ENCODE measurements at places on chromosomes 7 and 10. TPM values are rescaled to one million over a fixed set of nuclear protein-coding genes. Genes with fewer than 3 reads are reported as not detected.

DNA sequence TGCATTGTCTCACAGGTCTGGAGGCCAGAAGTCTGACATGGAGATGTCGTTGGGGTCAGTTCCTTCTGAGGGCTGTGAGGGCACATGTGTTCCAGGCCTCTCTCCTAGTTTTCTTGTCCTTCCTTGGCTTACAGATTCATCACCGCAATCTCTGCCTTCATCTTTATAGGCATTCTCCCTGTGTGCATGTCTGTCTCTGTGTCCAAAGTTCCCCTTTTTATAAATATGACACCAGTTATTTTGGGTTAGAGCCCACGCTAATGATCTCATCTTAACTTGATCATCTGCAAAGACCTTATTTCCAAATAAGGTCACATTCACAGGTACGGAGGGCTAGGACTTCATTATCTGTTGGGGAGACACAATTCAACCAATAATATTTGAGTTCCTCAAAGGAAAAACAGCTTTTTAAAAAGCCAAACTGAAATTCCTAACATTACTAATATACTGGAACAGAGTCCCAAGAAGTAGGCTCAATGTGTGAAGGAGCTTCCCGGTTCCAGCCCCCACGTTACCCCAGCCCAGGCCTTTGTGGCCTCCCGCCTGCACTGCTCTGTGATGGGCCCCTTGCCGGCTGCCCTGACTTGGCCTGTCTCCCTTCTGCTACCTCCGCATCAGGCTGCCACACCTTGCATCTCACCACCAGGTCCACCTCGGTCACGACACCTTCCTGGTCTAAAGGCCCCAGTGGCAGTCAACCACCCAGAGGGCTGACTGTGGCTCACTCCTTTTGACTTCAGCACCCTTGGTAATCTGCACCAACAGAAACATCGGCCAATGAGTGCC lies 142.7 kb downstream of the KCNMA1 start:
- H3K27me3 ChIP-seq, result no peaks in the 10 kb centered on the region
- H3K36me3 ChIP-seq, result no peaks in the 10 kb centered on the region
- no peak for DNase-seq
- no peak overlapping the region for H3K4me3 ChIP-seq

DNA sequence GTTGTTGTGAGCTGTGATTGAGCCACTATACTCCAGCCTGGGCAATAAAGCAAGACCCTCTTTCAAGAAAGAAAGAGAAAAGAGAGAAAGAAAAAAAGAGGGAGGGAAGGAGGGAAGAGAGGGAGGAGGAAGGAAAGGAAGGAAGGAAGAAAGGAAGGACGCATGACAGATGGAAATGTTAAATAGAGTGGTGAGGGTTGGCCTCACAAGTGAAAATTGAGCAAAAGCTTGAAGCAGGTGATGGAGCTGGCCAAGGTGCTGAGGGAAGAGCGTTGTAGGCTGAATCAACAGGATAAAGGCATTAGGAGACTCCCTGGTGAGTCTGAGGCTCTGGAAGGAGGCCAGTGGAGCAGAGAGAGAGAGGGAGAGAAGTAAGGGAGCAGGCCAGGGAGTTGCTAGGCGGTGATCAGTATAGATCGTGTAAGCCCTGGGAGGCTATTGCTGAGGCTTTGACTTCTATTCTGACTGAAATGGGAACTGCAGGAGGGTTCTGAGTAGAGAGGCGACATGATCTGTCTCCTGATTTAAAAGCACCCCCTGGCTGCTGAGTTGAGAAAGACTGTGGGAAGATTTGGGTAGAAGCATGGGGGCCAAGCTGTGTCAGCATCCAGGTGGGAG lies 26.5 kb upstream of the TMEM248 start:
- peak; percentile 18 for DNase-seq
- H3K27me3 ChIP-seq, result no peaks in the 10 kb centered on the region
- no peaks in the 10 kb centered on the region for H3K4me1 ChIP-seq
- no peak overlapping the region for H3K27ac ChIP-seq

- peaks cover 2% of the 10 kb centered on the region for H3K27me3 ChIP-seq
- no peaks in the 10 kb centered on the region for H3K4me1 ChIP-seq
- no peak overlapping the region for H3K4me3 ChIP-seq
These were observed 45.8 kb downstream of the PRR15 start for GRCh38 chr7:29609162-29610037.

GRCh38 chr7:116940689-116941370 lies 12.5 kb upstream of the ST7 start:
- H3K36me3 ChIP-seq, result no peaks in the 10 kb centered on the region
- no peak overlapping the region for H3K27ac ChIP-seq
- DNase-seq, result no peak

GRCh38 chr10:44850356-44850934 lies 60.7 kb upstream of the TMEM72 start:
- no peaks in the 10 kb centered on the region for H3K36me3 ChIP-seq
- DNase-seq, result no peak
- no peaks in the 10 kb centered on the region for H3K4me1 ChIP-seq
- H3K27me3 ChIP-seq, result no peaks in the 10 kb centered on the region
- no peak overlapping the region for H3K27ac ChIP-seq

DNA sequence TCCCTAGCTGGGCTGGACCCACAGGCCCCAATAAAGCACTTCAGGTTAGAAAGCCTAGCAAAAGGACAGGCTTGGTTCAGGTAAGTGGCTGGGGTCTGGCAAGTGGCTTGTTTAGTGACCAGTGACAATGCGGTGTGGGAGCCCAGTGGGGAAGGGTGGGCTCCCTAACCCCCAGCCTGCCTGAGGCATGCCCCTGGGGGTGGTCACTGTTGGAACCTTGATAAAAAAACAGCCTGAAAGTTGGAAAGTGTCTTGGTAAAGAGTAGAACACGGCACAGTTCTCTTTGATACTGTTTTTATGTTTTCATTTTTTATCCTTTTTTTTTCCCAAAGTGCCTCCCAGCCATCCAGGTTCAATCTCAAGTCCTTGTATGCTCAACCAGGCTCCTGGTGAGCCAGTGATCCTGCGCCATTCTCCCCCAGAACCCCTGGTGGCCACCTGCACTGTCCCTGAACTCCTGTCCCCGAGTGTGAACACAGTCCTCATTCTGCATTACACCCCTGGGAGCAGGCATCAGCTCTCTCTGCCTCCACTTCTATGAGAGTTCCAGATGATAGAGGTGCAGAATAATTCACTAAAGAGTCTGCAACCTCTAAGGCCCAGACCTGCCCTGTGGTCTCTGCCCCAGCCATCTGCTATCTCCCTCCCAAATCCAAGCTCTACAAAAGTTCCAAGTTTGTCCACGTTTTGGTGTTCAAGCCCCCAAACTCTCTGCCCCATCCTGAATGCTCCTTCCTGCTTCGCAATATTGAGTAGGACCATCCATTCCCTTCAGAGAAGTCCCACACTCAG lies 15.0 kb upstream of the CXCL12 start:
- no peak overlapping the region for H3K4me3 ChIP-seq
- H3K27me3 ChIP-seq, result peaks cover 5% of the 10 kb centered on the region
- no peaks in the 10 kb centered on the region for H3K36me3 ChIP-seq
- H3K27ac ChIP-seq, result no peak overlapping the region

DNA sequence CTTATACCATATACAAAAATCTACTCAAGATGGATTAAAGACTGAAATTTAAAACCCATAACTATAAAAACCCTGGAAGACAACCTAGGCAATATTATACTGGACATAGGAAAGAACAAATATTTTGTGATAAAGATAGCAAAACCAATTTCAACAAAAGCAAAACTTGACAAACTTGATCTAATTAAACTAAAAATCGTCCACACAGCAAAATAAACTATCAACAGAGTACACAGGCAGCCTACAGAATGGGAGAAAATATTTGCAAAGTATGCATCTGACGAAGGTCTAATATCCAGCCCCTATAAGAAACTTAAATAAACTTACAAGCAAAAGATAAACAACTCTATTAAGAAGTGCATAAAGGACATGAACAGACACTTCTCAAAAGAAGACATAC lies 240.1 kb downstream of the HGF start:
- H3K27ac ChIP-seq, result no peak overlapping the region
- no peaks in the 10 kb centered on the region for H3K36me3 ChIP-seq
- no peaks in the 10 kb centered on the region for H3K27me3 ChIP-seq

GRCh38 chr10:15211464-15211979 lies 43.0 kb upstream of the NMT2 start:
- DNase-seq, result peak; percentile 19
- H3K36me3 ChIP-seq, result peaks cover 12% of the 10 kb centered on the region
- peaks cover 47% of the 10 kb centered on the region for H3K4me1 ChIP-seq
- H3K4me3 ChIP-seq, result no peak overlapping the region
- no peak overlapping the region for H3K27ac ChIP-seq

DNA sequence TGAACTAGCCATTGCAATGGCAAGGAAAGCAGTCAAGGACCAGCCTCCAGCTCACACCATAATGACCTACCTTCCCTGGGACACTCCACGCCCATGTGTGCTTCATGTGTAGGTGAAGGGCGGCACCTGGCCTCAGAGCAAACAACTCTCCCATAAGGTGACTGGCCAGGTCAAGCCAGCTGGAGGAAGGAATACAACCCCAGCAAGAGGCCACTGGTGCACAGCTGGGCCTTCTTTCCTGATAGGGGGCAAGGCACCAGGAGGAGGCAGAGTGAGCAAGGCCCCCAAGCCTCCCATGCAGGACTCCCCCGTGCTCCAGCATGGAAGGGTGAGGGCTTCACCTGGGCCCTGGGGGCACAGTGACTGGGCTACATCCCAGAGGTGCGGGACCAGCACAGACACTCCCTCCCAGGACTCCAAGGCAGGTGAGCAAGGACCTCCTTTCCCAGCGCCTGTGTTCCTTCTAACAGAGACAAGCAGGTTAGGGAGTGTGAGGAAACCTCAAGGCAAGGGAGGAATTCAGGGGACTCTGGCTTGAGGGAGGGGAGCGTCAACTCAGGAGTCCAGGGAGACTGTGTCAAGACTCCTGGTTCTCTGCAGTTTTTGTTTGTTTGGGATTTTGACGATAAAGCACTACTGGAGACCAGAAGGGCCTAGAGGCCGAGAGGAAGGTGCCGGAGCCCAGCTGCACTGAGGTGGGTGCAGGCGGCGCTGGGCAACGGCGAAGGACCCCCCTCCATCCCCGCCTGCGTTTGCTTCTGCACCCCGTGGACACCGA lies 1.7 kb downstream of the PTPRN2 start:
- no peak overlapping the region for H3K27ac ChIP-seq
- H3K36me3 ChIP-seq, result no peaks in the 10 kb centered on the region
- no peak for DNase-seq
- H3K27me3 ChIP-seq, result peaks cover 56% of the 10 kb centered on the region

DNA sequence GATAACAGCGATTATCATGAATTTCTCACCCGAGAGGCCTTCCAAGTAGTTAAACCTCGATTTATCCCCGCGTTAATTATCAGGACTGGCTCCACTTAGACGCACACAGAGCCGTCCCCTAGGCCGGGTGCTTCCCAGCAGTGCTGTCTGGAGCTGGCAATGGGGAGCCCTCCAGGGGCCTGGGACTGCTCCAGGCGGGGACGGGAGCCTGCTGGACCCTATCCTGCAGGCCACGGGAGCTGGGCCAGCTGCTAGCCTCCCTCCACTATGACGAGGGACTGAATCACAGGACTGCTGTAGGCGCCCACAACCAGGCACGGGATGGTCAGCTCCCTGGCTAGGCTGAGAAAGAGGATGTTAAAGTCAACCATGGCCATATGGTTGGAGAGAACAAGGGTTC lies 229.1 kb downstream of the ELFN1 start:
- H3K4me3 ChIP-seq, result no peak overlapping the region
- DNase-seq, result no peak
- H3K4me1 ChIP-seq, result no peaks in the 10 kb centered on the region
- no peak overlapping the region for H3K27ac ChIP-seq
- H3K27me3 ChIP-seq, result no peaks in the 10 kb centered on the region

- peaks cover 8% of the 10 kb centered on the region for H3K27me3 ChIP-seq
- no peak overlapping the region for H3K4me3 ChIP-seq
- H3K4me1 ChIP-seq, result no peaks in the 10 kb centered on the region
- H3K27ac ChIP-seq, result no peak overlapping the region
- no peak for DNase-seq
These were observed 37.8 kb upstream of the HIBADH start for GRCh38 chr7:27700501-27700900.

DNA sequence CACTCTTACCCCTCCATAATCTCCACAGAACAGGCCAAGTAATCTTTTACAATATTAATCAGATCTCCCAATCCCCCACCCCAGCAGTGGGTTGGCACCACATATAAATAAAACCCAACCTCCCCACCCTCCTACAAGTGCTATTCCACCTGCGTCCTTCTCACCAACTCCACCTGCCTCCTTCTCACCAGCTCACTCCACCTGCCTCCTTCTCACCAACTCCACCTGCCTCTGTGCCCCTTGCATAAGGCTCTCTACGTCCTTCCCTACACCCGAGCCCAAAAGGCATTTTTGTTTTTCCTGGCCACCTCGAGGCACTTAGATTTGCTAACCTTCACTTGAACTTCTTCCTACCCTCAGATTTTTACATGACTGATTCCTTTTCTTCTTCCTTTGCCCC lies 89.7 kb downstream of the ATE1 start:
- no peak overlapping the region for H3K27ac ChIP-seq
- DNase-seq, result no peak
- peaks cover 21% of the 10 kb centered on the region for H3K36me3 ChIP-seq
- H3K27me3 ChIP-seq, result no peaks in the 10 kb centered on the region
- peaks cover 3% of the 10 kb centered on the region for H3K4me1 ChIP-seq

DNA sequence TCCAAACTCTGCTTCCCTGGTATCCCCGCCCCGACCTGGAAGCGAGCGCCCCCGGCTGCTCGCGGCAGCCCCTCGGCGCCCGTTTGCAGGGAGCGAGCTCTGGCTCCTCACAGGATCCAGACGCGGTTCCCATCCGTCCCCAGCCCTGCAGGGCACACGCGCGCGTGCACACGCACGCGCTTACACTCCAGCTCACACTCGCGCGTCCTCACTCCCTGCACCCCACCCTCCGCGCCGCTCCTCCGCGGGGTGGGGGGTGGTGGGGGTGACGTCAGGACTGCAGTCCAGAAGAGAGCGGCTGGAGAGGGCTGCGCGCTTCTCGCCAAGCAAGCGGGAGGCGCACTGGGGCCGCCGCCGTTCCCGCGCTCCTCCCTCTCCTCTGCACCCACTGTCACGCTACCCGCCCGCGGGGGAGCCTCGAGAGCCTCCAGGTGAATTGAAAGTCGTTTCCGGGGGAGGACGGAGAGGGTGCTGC lies 255.6 kb downstream of the OTUD1 start:
- H3K27ac ChIP-seq, result no peak overlapping the region
- peaks cover 25% of the 10 kb centered on the region for H3K4me1 ChIP-seq
- H3K27me3 ChIP-seq, result peaks cover 60% of the 10 kb centered on the region

- no peaks in the 10 kb centered on the region for H3K4me1 ChIP-seq
- no peak overlapping the region for H3K4me3 ChIP-seq
- no peak overlapping the region for H3K27ac ChIP-seq
- no peak for DNase-seq
- peaks cover 5% of the 10 kb centered on the region for H3K27me3 ChIP-seq
- no peaks in the 10 kb centered on the region for H3K36me3 ChIP-seq
These were observed 331.7 kb downstream of the KCNMA1 start for GRCh38 chr10:77305650-77306632.

ST8SIA6 gene
- not detected for total RNA-seq

POLL gene
- total RNA-seq, result 29.0 TPM

HOGA1 gene
- total RNA-seq, result not detected

BLNK gene
- not detected for total RNA-seq

OR2A7 gene
- 1.6 TPM for total RNA-seq

LRGUK gene
- 0.14 TPM for total RNA-seq

NEURL1 gene
- 1.6 TPM for total RNA-seq

MTERF1 gene
- total RNA-seq, result 13.7 TPM

HMX2 gene
- 0.62 TPM for total RNA-seq

All from activated naive CD4-positive, alpha-beta T cell treated with anti-CD3 and anti-CD28 coated beads for 36 hours (primary cell).